Uterus (tissue), 4 donors: ENCODE measurements at places on chromosomes 1 and 21. TPM values are rescaled to one million over a fixed set of nuclear protein-coding genes. Genes with fewer than 3 reads are reported as not detected.

DNA sequence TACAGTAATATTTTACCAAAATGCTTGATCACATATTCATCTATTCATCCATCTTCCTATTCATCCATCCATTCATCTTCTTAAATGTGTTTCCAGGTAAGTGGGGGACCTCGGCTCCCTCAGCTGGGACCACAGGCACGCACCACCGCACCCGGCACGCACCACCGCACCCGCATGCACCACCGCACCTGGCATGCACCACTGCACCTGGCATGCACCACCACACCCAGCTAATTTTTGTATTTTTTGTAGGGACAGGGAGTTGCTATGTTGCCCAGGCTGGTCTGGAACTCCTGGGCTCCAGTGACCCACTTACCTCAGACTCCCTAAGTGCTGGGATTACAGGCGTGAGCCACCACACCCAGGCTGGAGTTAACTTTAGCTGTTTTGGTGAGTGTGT lies 21.2 kb downstream of the ACTRT2 start:
- no peak overlapping the region for H3K4me3 ChIP-seq
- H3K4me1 ChIP-seq, result no peaks in the 10 kb centered on the region
- H3K27ac ChIP-seq, result no peak overlapping the region
- no peaks in the 10 kb centered on the region for H3K36me3 ChIP-seq
- no peak for DNase-seq

GRCh38 chr1:18794561-18794960 lies 64.9 kb downstream of the TAS1R2 start:
- H3K27ac ChIP-seq, result no peak overlapping the region
- H3K4me3 ChIP-seq, result no peak overlapping the region
- H3K36me3 ChIP-seq, result no peaks in the 10 kb centered on the region

DNA sequence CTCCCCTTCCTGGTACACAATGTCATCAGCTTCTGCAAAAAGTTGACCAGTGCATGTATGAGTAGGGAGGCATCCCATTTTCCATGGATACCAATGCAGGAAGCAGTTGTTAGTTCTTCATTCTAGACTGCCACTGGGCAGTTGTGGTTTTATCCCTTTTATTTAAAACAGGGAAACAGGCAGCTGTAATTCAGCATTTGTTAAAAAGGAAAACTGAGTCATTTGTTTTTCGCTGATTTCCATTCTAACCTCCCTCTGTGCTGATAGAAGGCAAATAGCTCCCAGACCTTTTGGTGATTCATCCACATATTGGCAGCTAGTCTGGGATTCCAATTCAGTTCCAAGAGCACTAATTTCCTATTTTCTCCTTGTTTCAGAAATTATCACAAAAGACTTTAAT lies 21.1 kb upstream of the ABCA4 start:
- no peaks in the 10 kb centered on the region for H3K36me3 ChIP-seq
- no peak overlapping the region for H3K27ac ChIP-seq
- H3K4me1 ChIP-seq, result no peaks in the 10 kb centered on the region
- DNase-seq, result no peak

DNA sequence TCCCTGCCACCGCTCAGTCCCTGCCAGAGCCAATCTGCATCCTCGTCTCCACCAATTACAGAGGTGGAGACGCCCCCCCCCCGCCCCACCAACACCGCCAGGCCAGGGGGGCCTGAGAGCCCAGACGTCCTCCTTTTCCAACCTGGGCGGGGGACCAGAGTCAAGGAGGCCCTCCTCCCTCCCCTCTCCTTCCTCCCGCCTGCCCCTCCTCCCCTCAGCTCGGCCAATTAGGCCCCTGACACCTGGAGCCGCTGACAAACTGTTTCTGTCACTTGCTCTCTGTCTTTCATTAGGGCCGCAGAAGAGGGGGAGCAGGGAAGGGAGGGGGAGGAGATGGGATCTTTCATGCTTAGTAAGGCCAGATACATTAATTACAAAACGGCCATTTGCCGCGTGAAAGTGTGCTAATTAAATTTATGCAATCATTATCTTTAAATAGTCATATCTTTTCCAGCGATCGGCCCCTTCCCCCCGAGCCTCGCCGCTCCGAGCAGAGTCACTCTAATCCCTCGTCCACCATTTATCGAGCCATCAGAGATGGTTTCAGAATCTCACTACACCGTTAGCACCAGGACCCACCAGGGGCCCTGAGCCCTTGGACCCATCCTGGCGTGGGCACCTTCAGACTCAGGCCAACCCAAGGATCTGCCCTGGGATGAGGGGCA lies 94.7 kb downstream of the PAX7 start:
- H3K36me3 ChIP-seq, result no peaks in the 10 kb centered on the region
- no peak overlapping the region for H3K4me3 ChIP-seq
- H3K27me3 ChIP-seq, result no peaks in the 10 kb centered on the region

- no peaks in the 10 kb centered on the region for H3K4me1 ChIP-seq
- H3K27ac ChIP-seq, result no peak overlapping the region
- H3K27me3 ChIP-seq, result no peaks in the 10 kb centered on the region
- no peaks in the 10 kb centered on the region for H3K36me3 ChIP-seq
Observed at GRCh38 chr21:34357889-34358288, 5.9 kb upstream of the KCNE2 start.

- DNase-seq, result peak; percentile 44
- H3K36me3 ChIP-seq, result no peaks in the 10 kb centered on the region
- no peaks in the 10 kb centered on the region for H3K4me1 ChIP-seq
Observed at GRCh38 chr1:98053471-98054366, 132.9 kb upstream of the DPYD start.

GRCh38 chr1:57845041-57845440 lies 421.2 kb upstream of the DAB1 start:
- no peaks in the 10 kb centered on the region for H3K36me3 ChIP-seq
- no peaks in the 10 kb centered on the region for H3K27me3 ChIP-seq
- no peak overlapping the region for H3K27ac ChIP-seq
- H3K4me3 ChIP-seq, result no peak overlapping the region
- H3K4me1 ChIP-seq, result no peaks in the 10 kb centered on the region
- DNase-seq, result no peak

- no peak overlapping the region for H3K4me3 ChIP-seq
- DNase-seq, result no peak
- no peak overlapping the region for H3K27ac ChIP-seq
- H3K27me3 ChIP-seq, result no peaks in the 10 kb centered on the region
- no peaks in the 10 kb centered on the region for H3K36me3 ChIP-seq
- no peaks in the 10 kb centered on the region for H3K4me1 ChIP-seq
Observed at GRCh38 chr1:229217716-229218115, 53.2 kb upstream of the RAB4A start.

DNA sequence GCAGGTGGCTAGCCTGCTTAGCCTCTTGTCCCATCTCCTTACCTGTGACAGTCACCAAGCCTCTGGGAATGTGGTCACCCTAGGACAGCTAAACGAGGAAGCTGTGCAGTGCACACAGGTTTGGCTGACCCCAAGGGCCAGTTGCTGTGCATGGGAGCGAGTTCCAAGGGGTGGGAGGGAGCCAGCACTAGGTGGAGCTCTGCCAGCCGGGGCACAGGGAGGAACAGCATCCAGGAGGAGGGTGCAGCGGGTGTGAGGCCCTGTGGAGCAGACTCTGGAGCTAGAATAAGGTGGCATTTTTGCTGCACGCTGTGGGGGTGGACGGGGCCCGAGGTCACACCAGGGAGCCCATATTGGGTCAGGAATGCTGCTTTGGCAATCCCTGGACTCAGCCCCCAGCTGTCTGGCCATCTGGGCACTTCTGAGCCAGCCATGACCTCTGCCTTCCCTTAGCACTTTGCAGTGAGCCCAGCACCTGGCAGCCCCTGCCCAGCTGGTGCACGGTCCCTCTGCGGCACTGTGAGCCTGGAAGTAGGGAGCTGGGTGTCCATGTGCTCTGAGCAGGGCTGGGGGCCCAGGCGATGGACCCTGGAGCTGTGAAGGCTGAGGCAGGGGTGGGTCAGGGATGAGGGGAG lies 8.7 kb downstream of the PDXK start:
- peak overlapping the region; percentile 92 for H3K27ac ChIP-seq
- H3K4me3 ChIP-seq, result no peak overlapping the region
- no peaks in the 10 kb centered on the region for H3K27me3 ChIP-seq
- peak; percentile 53 for DNase-seq
- H3K36me3 ChIP-seq, result no peaks in the 10 kb centered on the region

- H3K36me3 ChIP-seq, result no peaks in the 10 kb centered on the region
- H3K4me1 ChIP-seq, result peaks cover 4% of the 10 kb centered on the region
- peak; percentile 21 for DNase-seq
- no peaks in the 10 kb centered on the region for H3K27me3 ChIP-seq
- peak overlapping the region; percentile 86 for H3K4me3 ChIP-seq
Observed at GRCh38 chr1:235326719-235327558, 1.0 kb downstream of the ARID4B start.

GRCh38 chr1:235571482-235571881 lies 67.2 kb upstream of the B3GALNT2 start:
- no peaks in the 10 kb centered on the region for H3K36me3 ChIP-seq
- no peak overlapping the region for H3K27ac ChIP-seq
- H3K27me3 ChIP-seq, result no peaks in the 10 kb centered on the region

DNA sequence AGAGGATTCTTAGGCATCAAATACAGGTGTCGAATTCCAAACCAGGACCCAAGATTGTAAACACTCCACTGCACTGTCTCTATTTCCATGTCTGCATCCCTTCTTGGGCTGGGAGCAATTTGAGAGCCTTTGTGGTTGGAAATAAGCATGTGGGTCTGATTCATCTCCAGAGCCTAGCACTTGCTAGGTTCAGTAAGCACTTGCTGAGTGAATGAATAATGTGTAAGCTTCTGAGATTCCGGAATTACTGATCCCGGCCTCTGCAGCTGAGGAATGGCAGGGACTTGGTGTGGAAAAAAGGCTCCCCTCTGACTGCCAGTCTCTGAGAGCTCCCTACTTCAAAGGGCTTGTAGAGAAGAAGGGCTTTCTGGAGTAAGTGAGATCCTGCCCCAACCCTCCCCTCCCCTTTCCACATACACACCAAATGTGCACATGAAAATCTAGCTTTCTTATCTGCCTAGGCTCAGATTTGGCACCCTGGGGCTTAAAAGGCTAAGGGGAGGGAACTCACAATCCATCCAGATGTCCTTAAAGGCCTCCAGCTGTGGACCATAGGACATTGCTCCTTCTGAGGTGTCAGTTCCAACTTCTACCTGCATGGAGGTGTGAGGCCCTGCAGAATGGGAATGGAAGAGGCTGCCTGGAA lies 39.6 kb upstream of the TRABD2B start:
- H3K4me1 ChIP-seq, result no peaks in the 10 kb centered on the region
- H3K4me3 ChIP-seq, result no peak overlapping the region
- H3K27ac ChIP-seq, result no peak overlapping the region
- H3K27me3 ChIP-seq, result no peaks in the 10 kb centered on the region
- no peak for DNase-seq

SLAMF9 gene
- not detected for total RNA-seq

TMEM269 gene
- 1.1 TPM for total RNA-seq

ARTN gene
- 2.7 TPM for total RNA-seq

HMCN1 gene
- total RNA-seq, result 7.0 TPM

LCE1C gene
- not detected for total RNA-seq

WDTC1 gene
- total RNA-seq, result 36.8 TPM
